Adipose tissue (tissue), 3 donors: ENCODE measurements at places on chromosomes 3 and 15. TPM values are rescaled to one million over a fixed set of nuclear protein-coding genes. Genes with fewer than 3 reads are reported as not detected.

TLR9 gene
- 0.15 TPM for polyA plus RNA-seq

STAB1 gene
- 22.6 TPM for polyA plus RNA-seq

UBE2E2 gene
- 32.2 TPM for polyA plus RNA-seq

LRRN1 gene
- polyA plus RNA-seq: 1.6 TPM

TMCO5A gene
- not detected for polyA plus RNA-seq
